ENCODE measurements at places on chromosomes 1 and 21.
A peak's percentile ranks its signal among the peaks of the same experiment; 100 is the strongest.

- no peak for DNase-seq
These were observed 9.1 kb upstream of the PSMB2 start for GRCh38 chr1:35650416-35650815.

DNA sequence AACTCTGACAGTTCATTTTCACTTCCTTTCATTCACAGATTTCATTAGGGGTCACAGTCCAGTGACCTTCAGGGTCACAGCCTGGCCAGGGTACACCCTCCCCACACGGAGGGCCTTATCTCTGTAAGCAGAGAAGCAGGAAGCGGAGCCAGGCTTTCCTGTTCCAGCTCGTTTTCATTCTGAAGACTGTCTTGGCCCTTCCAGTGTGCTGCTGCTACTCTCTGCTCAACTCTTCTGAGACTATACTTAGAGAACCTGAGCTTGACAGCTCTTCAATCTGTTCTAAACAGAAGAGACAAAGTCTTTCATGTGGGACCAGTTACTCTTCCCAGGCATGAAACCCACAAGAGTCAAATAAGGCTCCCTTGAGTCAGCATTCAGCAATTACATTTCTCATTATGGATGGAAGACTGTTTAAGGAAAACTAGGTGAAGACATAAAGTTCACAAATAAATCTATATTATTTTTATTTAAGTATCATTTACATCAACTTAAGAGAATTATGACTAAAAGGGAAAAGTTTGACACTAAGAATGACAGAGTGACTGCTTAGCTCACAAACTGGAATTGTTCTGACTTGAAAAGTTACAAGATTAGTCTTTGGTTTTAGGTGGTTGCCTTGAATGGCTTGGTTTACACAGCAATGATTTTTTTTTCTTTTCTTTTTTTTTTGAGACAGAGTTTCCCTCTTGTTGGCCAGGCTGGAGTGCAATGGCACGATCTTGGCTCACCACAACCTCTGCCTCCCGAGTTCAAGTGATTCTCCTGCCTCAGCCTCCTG, 4.8 kb upstream of the TDRD10 start:
- DNase-seq, result no peak

- DNase-seq, result no peak
These were observed 197.5 kb downstream of the BRINP2 start for GRCh38 chr1:177368255-177368654.

GRCh38 chr21:25215698-25216384, 391.4 kb downstream of the MRPL39 start:
- DNase-seq, result no peak

DNA sequence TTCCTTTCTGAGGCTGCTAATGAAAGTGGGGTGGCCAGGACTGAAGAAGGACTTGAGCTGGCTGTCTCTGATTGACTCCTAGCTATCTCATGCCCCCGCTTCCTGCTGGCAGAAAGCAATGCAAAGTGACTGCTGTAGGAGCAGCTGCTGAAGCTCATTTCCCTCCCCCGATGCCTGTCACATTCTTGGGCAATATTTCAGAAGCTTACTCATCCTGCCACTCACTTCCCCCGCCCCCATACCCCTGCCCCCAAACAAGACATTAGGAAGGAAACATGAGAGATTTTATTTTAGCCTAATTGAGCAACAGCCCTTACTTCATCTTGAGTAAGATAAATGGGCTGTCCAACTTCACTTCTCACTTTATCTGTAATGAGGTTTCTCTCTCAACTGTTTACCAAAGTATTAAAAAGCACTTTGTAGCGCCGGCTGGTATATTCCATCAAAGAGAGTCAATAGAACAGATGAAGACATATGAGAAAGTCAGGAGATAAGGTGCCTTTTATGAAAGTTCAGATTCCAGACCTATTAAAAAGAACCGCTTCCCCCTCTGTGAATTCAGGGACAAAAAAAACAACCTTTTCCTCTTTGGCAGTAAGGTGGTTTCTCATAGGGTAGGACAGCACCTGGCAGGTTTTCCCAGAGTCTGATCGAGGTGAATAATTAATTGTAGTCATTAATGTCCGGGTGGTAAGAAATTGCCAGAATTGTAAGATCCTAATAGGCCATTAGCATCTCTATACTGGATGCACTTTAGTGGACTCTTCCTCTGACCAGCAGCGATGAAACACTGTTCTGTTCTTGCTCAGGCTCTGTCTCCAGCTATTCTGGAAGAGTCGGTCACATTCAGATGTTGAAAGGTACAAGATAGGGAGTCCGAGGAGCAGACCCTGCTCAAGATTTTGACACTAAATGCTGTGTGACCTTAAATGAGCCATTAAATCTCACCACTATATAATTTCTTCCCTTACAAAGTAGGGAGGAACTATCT, 70.2 kb downstream of the SH3GLB1 start:
- no peak for DNase-seq

GRCh38 chr1:233066087-233066486, 115.7 kb downstream of the NTPCR start:
- DNase-seq, result no peak

GRCh38 chr1:224736619-224737352, 120.7 kb downstream of the CNIH3 start:
- no peak for DNase-seq

- no peak for DNase-seq
These were observed 29.4 kb upstream of the TRIM17 start for GRCh38 chr1:228445843-228446650.

GRCh38 chr1:221478050-221478949, 263.6 kb downstream of the DUSP10 start:
- DNase-seq, result peak; percentile 24

GRCh38 chr21:34519016-34519415, 7.0 kb upstream of the KCNE1 start:
- DNase-seq, result no peak

- no peak for DNase-seq
These were observed 6.6 kb upstream of the TRAF3IP3 start for GRCh38 chr1:209749205-209749604.

Measured in dermis microvascular lymphatic vessel endothelial cell (primary cell).